ENCODE measurements at places on chromosomes 1 and 21.

DNA sequence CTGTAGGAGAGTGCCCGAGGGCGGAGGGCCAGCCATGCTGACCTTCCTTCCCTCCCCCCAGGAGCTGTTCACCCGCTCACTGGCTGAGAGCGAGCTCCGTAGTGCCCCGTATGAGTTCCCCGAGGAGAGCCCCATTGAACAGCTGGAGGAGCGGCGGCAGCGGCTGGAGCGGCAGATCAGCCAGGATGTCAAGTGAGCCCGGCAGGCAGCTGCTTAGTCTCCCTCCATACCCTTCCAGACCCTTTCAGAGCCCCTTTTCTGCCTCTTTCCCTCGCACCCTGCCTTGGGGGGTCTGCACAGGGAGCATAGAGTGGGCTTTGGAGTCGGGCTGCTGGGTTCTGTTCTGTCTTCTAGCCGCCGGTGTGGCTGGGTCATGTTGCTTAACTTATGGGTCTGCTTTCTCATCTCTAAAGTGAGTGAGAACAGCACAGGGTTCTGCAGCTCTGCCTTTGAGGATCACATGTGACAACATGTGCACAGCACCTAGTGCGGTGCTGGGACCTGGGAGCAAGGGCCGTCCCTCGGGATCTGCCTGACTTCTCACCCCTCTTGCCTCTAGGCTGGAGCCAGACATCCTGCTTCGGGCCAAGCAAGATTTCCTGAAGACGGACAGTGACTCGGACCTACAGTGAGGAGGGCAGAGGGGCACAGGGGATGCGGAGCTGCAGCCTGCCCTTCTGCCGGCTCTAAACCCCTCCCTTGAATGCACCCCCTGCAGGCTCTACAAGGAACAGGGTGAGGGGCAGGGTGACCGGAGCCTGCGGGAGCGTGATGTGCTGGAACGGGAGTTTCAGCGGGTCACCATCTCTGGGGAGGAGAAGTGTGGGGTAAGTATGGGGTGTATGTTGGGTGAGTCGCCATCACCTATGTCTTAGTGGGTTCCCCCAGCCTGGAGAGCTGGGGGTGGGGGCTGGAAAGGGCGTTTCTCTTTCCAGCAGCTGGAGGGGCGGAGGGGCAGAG lies 6.2 kb downstream of the AMPD2 start:
- DNase-seq: no peak

DNA sequence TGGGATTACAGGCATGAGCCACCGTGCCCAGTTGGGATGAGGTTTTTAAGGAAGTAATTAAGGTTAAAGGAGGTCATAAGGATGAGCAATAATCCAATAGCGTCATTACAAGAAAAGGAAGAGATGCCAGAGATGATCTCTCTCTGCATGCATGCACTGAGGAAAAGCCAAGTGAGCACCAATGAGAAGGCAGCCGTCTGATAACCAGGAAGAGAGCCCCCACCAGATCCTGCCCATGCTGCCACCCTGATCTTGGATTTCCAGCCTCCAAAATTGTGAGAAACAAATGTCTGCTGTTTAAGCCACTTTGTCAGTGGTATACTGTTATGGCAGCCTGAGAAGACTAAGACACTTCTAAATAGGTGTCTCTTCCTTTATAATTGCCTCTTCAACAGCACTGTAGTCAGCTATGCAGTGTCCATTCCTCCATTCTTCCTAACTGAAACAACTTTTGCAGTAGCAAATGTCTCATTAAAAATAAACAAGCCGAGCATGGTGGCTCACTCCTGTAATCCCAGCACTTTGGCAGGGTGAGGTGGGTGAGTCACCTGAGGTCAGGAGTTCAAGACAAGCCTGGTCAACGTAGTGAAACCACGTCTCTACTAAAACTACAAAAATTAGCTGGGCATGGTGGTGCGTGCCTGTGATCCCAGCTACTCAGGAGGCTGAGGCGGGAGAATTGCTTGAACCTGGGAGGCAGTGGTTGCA lies 216.2 kb upstream of the RUNX1 start:
- DNase-seq: no peak

DNA sequence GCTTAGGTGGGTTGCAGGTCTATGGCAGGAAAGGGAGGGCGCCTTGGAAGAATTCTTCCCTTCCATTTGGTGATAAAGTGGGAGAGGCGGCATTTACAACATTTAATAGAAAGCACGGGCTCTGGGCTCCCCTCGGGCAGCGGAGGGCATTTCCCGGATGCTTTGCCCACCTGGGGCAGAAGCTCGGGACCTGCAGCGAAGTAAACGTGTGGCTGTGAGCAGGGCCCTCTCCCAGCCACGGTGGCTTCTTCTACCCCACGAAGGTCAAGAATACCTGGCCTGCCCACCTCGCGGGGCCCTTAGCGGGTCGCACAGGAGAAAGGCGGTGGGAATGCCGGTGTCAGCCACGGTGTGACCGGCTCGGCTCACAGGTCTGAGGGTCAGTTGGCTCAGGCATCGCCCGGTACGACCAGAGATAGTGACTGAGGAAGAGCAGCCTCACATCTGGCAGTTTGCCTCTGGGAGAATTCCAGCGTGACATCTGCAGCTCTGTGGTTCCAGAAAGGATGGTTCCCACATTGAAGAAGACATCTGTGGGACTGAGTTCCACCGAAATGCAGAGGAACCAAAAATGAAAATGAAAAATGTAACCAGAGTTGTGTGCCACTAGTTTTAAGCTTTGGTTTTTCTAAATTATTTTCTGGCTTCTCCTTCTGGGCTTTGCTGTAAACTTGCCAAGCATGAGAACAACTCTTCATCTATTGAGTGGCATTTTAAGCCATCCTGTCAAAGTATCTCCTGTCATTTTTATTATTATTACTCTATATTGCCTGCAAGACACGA lies 720 bp upstream of the F3 start:
- no peak for DNase-seq

DNA sequence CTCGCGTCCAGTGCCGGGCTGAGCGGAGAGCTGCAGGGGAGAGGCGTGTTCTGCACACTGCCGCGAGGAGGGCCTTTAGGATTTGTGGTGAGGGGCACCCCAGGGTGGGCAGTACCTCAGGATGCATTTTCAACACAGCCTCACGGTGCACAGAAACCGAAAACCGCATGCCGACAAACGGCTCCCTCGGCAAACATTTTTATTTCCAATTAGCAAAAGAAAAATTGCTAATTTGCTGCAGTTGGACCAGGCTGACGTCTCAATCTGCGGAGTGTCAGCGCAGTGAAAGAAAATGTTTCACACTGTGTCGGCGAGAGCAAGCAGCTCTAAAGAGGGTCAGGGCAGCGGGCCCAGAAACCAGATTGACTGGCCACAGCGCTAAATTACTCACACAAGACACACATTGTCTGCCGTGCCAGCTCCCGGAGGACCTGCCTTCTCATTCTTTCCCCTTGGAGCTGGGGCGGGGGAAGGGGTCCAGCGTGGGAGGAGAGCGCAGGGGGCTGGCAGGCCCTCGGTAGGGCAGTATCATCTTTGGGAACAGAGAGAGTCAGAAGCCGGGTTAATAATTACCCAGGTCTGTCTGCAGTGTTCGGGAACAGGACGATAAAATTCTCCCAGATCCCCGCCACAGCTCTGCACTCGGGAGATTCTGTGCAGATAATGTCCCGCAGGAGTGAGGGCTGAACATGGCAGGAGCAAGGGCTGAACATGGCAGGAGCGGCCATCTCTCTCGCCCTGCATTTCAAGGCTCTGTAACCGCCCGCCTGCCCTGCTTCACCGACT lies 150.2 kb downstream of the PRDM16 start:
- no peak for DNase-seq

- DNase-seq: no peak
Measured at GRCh38 chr1:215529111-215529510, 38.0 kb upstream of the KCTD3 start.

DNA sequence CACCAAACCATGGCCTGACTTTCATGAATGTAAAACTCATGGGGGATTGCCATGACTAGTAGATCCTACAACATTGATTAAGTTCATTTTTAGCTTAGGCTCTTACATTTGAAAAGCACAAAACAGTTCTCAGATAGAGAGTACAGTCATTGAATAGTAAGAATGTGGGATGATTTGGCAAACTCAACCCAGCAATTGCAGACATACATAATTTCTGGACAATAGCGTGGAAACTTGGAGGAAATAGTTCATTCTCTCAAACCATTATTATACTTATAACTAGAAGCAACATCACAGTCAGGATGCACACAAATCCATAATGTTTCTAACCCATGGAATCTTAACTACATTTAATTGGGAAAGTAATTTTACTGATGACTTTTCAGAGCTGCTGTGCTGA lies 598.2 kb downstream of the LMO4 start:
- no peak for DNase-seq

GRCh38 chr1:230916587-230917283 lies 48.4 kb upstream of the C1orf198 start:
- no peak for DNase-seq

Data from stimulated activated CD8-positive, alpha-beta memory T cell treated with anti-CD3 and anti-CD28 coated beads, Interleukin-12 subunit alpha, Interleukin-12 subunit beta, amount 100 ng/mL, for 4 hours (primary cell).